ENCODE measurements at places on chromosomes 4 and X. TPM values are rescaled to one million over a fixed set of nuclear protein-coding genes. Genes with fewer than 3 reads are reported as not detected.

GPR82 gene
- not detected for polyA plus RNA-seq

HTR2C gene
- 0.07 TPM for polyA plus RNA-seq

GNRHR gene
- polyA plus RNA-seq = not detected

CFAP99 gene
- polyA plus RNA-seq = 0.71 TPM

PRDM8 gene
- 6.4 TPM for polyA plus RNA-seq

RAB9B gene
- 8.2 TPM for polyA plus RNA-seq

F9 gene
- polyA plus RNA-seq = not detected

SLC16A2 gene
- polyA plus RNA-seq = 5.7 TPM

TEX13D gene
- polyA plus RNA-seq = not detected

SATL1 gene
- 0.53 TPM for polyA plus RNA-seq

TSPAN7 gene
- 371 TPM for polyA plus RNA-seq

C4orf46 gene
- 6.4 TPM for polyA plus RNA-seq

PRRG3 gene
- polyA plus RNA-seq = 5.0 TPM

GC gene
- not detected for polyA plus RNA-seq

GPR173 gene
- polyA plus RNA-seq = 26.3 TPM

SPACA5 gene
- not detected for polyA plus RNA-seq

DEFB131A gene
- polyA plus RNA-seq = not detected

MAGED1 gene
- 250 TPM for polyA plus RNA-seq
